Activated gamma-delta T cell (primary cell): ENCODE measurements at places on chromosomes 12 and 14.

DNA sequence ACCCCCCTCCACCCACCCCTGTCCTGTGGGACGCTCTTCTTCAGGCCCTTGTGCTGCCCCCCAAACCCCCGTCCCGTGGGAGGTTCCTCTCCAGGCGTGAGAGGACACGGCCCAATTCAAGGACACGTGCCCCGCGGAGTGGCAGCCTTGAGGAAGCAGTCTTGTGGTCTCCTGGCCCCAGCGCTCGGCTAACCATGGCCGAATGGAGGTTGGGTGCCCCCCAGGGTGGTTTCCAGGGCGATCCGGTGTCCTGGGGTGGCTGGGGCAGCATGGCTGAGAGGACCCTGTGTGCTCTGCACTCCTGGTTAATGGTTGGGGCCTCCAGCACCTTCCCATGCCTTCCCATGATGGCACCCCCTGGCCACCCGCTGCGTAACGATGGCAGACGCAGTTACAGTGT, 53.6 kb downstream of the LRCOL1 start:
- DNase-seq: no peak

GRCh38 chr12:121558956-121559355, 21.9 kb downstream of the KDM2B start:
- no peak for DNase-seq

GRCh38 chr14:50780393-50780792, 50.6 kb downstream of the NIN start:
- DNase-seq: no peak

GRCh38 chr12:71312768-71313403, 126.7 kb upstream of the LGR5 start:
- DNase-seq: no peak

GRCh38 chr12:28057856-28058615, 85.5 kb upstream of the PTHLH start:
- no peak for DNase-seq

DNA sequence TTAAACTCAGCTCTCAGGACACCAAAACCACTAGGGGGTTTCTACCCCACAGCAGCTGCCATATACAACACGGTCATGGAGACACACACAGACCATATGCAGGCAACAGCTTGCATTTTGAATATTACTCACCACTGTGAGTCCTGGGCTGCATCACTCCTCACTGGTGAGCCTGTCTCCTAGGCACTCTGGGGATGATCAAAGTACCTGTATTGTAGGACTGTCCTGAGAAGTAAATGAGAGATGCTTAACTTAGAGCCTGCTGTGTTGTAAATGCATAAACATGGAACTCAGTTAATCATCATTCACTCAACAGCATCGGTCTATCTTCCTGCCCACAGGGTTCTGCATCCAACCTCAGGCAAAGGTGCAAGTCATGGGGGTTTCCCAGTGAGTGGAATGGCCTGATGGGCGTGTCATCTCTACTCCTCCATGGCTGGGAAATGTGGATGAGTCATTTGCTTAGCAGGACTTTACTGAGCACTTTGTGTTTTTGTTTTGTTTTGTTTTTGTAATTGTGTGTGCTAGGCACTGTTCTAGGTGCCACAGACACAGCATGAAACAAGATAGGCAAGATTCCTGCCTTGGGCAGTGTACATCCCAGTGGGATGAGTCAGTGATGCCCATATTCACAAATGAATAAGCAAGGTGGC, 1141.2 kb upstream of the TMEM132C start:
- no peak for DNase-seq

GRCh38 chr12:85865890-85866289, 8.2 kb upstream of the NTS start:
- DNase-seq: no peak

DNA sequence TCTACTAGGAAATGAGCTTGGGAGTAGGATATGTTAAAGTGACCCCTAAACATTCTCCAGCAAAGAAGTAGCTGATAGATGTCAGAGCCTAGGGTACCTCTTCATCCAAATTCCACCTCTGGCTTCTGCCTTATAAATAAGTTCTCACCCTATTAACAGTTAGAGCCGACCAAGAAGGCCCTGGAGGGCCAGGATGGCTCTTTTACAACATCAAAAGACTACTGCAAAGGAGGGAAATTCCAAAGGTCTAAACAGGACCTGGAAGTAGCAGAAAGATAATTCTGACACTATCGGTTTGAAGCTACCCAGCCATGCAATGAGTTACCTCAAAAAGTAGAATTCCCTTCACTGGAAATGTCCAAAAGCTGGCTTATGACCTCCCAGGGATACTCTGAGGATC, 90.0 kb downstream of the PPM1H start:
- no peak for DNase-seq

DNA sequence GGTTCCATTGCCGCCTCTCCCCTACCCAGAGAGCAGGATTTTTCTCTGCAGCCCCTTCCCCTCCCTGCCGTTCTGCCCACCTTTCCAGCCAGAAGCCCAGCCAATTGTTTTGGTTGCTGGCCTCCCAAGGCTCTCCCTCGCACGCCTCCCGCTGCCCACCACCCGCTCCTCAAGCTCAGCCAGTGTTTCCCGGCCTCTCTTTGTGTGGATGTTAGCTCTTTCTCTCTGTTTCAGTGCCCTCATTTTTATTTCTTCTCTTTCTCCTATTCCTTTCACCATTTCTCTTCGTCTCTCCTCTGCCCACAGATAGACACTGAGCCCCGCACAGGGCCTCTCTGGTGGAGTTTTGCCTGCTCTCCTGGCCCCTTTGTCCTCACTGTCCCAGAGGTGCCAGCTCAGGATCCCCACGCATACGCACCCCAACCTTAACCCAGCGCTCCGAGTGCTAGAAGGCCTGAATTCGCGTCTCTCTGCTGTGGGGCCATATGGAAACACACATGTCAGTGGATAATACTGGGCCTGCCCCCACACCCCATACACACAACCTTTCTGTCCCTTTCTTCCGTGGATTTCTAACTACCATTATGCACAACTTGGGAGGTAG, 54.9 kb downstream of the SMUG1 start:
- no peak for DNase-seq

DNA sequence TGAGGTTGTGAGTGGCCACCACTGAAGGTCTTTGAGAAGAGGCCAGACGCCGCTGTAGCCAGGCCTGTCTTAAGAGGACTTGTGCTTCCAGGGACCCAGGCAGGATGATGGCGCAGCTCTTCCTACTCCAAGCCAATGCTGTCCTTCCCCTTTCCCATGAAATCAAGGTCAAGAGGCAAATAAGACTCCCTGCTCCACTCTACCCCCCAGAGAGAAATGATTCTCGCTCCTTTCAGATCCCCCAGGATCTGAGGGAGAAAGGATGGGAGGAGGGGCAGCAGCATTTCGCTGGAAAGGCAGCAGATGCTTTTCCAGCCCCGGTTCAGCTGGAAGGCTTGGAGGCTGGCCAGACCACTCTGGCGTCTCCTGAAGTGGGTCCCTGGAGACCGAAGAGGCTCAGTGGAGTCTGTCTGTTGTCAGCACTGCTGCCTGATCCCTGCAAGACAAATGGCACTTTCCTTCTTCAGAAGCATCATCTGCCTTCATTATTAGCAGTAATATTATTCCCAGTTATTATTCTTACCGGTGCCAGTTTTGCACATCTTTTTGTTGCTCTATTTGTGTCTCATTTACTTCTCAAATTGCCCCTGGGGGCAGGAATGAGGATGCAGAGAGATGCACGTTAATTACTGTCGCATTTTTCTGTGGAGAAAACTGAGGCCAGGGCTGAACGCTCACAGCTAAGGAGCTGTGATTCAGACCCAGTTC, 51.4 kb downstream of the C14orf132 start:
- no peak for DNase-seq

DNA sequence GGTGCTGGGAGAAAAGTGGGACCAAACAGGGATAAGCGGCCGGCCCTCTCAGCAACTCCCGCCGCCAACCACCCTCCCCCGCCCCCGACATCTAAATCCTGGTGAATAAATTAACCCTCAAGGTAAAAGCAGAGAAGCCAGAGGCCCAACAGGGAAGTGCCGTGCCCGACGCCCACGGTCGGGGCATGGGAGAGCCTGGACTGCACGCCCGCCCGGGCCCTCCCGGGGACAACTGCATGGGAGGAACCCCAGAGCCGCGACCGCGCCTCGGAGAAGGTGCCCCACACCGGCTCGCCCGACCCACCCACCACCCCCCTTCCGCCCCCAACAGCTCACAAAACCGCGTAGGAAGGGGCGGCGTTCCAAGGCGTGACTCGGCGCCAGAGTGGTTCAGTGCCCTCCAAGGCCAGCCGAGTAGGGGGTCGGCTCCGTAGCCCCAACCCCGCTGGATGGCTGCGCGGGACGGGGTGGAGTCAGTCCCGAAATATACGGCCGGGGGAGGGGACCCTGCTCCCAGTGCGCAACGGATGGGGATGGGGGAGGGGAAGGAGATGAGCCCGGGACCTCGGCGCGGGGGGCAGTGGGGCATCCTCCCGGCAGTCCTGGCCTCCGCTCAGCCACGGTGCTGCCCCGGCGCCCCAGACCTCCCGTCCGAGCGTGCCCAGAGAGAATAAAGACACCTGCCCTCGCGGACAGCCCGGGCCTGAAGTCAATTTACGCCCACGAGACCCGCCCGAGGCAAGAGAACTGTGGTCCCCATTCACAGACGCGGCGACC, 732 bp downstream of the SLC25A29 start:
- DNase-seq: peak; percentile 57

DNA sequence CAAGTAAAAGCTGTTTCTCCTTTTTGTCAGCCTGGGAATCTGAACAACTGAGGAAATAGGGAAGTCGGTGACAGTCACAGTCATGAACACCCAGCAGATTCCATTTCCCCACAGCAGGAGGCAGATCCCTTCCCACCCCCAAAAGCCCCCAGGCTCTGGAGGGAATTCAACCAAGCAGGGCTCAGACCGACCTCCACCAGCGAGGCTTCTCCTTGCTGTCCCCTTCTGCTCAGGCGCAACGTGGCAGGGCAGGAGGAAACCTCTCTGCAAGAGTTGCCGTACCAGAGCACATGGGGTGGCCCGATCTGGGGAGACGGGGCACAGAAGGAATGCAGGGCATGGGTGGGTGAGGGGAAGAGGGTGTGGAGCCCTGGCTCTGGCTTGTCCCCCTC, 319 bp downstream of the GALNT6 start:
- no peak for DNase-seq

DNA sequence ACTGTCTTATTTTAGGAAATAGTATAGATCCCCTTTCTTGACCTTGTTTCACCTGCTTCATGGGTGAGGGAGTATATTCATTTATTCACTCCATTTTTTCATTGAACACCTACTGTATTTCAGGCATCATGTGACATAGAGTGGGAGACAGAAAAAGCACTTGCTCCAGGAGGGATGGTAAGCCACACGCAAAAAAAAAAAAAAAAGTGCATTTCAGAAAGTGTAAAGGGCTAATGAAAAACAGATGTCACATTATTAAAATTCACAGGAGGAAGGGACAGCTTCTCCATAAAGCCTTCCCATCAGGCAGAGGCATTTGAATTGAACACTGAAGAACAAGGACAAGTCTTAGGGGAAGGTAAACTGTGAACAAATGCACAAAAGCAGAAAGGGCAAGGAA, 7.5 kb downstream of the SLC8A3 start:
- DNase-seq: no peak

- DNase-seq: no peak
Observed at GRCh38 chr12:2804393-2805142, 7.9 kb upstream of the ITFG2 start.

DNA sequence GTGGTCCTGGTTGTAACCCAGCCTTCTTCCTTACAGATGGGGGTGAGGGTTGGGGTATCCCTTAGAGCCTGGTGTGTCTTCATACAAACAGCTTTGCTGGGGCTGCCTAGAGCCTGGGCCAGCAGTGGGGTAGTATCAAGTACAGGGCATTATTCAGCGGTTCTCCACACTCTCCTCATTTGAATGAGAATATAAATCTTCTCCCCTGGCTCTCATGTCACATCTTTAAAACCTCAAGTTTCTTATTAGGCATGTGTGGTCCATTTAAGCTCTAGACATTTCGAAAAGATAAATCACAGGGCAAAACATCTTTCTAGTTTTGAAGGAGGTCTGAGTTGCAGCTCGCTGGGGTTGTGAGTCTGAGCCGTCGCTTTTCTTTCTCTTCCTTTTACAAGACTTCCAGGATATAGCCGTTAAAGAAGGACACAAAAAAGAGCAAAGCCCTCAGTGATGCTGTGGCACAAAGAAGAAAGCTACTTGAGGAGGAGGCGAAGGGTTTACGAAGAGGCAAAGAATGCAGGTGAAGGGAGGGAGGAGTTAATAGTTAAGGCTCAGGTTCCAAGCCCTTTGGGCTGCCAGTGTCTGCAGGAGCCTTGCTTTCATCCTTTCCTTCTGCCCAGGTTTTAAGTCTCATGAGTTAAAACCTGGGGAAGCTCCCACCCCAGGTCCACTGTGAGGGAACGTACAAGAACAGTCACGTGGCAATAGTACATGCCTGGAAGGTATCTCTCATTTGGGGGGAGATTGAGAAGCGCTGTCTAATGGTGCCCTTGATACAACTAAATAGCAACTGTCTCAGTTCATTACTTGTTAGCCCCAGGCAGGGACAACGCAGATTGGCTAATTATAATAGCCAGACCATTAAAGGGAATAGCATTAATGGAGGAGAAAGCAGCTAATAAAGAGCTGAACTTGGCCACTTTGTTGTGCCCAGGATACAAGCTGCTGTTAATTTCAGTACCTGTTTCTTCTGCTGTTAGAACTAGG, 94.2 kb downstream of the ETV6 start:
- no peak for DNase-seq

GRCh38 chr12:27463511-27464219, 17.1 kb downstream of the SMCO2 start:
- DNase-seq: no peak

DNA sequence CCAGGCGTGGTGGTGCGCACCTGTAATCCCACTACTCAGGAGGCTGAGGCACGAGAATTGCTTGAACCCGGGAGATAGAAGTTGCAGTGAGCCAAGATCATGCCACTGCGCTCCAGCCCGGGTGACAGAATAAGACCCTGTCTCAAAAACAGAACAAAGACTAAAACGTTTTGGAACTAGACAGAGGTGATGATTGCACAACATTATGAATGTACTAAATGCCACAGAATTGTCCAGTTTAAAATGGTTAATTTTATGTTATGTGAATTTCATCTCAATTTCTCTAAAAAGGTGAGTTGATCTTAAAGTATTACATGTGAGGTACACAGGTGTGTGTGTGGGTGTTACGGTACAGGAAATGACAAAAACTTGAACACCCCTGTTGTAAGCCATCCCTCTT, 16.5 kb downstream of the P2RX4 start:
- DNase-seq: no peak

GRCh38 chr14:22039938-22040780, 366.5 kb upstream of the OR4E1 start:
- DNase-seq: no peak

- DNase-seq: no peak
Observed at GRCh38 chr14:71372411-71372838, 465.2 kb downstream of the PCNX1 start.

DNA sequence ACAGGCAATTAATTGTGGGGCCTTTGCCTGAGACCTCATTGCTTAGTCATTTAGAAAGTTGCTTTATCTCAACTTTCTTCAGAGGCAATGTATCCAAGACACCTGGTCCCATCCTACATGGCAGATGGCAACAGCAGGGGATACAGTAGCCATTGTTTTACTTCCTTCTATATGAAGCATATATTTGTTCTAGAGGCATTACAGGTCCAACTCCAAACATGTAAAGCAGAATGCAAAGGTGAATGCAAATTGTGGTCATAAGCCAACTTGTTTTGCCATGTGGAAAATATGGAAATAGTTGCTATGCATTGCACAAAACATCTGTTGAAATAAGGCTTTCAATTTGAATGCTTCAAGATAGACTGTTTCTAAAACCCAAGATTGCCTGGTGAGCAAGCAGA, 109.8 kb upstream of the BCAT1 start:
- DNase-seq: no peak

GRCh38 chr14:104816616-104816884, 15.6 kb downstream of the ZBTB42 start:
- no peak for DNase-seq
